Glutamatergic neuron (in vitro differentiated cells): ENCODE measurements at places on chromosomes 1 and 21. TPM values are rescaled to one million over a fixed set of nuclear protein-coding genes. Genes with fewer than 3 reads are reported as not detected.

The LCE1A gene
- not detected for total RNA-seq

The NECTIN4 gene
- 0.39 TPM for total RNA-seq

The APH1A gene
- total RNA-seq = 94.2 TPM

The UTS2 gene
- not detected for total RNA-seq

DNA sequence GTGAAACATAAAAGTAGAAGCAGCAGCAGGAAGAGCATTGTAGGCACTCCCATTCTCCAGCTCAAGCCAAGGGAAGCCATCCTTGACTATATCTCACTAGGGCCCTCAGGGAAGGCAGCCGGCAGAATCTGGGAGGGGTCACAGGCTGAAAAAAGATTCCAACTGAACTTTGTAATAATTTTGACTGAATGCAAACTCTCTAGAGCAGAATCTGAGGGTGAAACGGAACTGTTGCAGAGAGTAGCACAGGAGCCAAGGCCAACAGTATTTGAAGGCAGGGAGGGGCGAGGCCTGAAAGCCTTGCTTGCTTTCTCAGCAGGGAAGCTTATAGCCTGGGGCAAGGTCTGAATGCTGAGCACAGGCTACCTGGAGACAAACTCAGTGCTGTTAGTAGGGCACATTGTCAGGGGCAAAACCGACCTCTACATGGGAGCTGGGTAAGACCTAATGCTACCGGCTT lies 180.6 kb downstream of the COL24A1 start:
- no peak for DNase-seq
- H3K4me3 ChIP-seq = no peak overlapping the region
- H3K27me3 ChIP-seq = no peaks in the 10 kb centered on the region
- no peaks in the 10 kb centered on the region for H3K4me1 ChIP-seq
- H3K27ac ChIP-seq = no peak overlapping the region
- no peaks in the 10 kb centered on the region for H3K36me3 ChIP-seq

DNA sequence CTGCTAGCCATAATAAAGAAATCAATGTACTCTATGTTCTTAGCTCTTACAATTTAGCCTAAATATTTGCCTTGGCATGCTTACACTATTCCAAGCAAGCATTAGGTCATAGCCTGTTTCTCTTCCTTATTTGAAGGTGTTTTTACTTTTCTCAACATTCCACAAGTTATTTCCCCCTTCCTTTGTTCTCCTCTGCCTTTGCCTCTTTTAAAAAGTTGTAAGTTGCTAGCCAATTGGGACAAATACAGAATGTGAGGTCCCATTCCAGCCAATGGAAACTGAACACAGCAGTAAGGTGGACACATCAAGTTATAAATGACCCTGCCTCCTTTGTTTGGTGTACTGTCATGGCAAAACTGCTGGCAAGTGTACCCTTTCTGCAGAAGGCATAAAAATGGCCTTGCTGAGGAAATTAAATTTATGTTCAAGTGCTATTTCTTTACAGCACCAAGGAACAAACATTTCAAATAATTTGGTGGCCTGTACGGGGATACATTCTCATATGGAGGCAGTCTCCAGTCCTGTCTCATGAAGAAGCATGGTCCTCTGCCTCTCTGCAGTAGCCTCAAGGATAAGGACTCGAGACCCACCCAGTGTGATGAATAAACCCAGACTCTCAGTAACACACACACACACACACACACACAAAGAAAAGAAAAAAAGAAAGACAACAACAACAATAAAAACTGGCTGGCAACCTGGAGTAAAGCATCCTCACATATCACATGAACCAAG lies 28.8 kb upstream of the FMO1 start:
- no peaks in the 10 kb centered on the region for H3K36me3 ChIP-seq
- H3K4me3 ChIP-seq = no peak overlapping the region
- peaks cover 6% of the 10 kb centered on the region for H3K27me3 ChIP-seq

DNA sequence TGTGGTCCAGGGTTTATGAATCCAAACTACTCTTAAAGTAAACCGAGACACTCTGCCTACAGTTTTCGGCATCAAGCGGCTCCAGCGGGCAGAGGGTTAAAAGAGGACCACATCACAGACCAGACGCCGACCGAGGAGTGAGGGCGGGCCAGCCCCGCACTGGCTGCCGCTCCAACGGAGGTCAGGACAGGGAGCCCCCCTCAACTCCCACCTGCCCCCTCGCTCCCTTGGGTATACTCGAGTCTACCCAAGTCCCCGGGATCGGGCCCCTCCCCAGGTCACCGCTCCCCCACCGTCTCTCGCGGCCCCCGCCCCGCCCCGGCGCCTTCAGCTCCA lies 312 bp downstream of the ARNT start:
- H3K4me1 ChIP-seq = peaks cover 9% of the 10 kb centered on the region
- peaks cover 2% of the 10 kb centered on the region for H3K27me3 ChIP-seq
- no peaks in the 10 kb centered on the region for H3K36me3 ChIP-seq
- H3K27ac ChIP-seq = peak overlapping the region; percentile 96
- DNase-seq = peak; percentile 88
- peak overlapping the region; percentile 94 for H3K4me3 ChIP-seq

DNA sequence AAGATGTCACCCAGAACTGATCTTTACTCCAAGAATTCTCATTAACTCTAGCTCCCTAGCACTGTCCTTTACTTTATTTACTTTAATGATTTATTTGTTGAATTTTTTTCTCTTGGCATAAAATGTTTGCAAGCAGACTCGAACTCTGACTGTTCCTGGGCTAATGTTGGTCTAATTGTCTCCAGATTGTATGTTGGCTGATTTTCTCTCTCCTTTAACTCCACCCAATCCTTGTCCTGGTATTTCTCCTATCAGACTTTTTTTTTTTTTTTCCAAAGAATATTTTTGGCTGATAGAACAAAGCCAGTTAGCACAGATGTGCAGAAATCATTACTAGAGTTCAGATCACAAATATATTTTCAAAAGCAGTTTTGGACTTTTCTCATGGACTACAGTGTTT lies 82.6 kb downstream of the ATF6 start:
- no peak overlapping the region for H3K27ac ChIP-seq
- no peaks in the 10 kb centered on the region for H3K4me1 ChIP-seq
- no peaks in the 10 kb centered on the region for H3K36me3 ChIP-seq
- no peaks in the 10 kb centered on the region for H3K27me3 ChIP-seq
- no peak overlapping the region for H3K4me3 ChIP-seq

- DNase-seq = no peak
- H3K36me3 ChIP-seq = no peaks in the 10 kb centered on the region
- H3K27ac ChIP-seq = no peak overlapping the region
Observed at GRCh38 chr1:162456323-162456722, 41.3 kb upstream of the UHMK1 start.

DNA sequence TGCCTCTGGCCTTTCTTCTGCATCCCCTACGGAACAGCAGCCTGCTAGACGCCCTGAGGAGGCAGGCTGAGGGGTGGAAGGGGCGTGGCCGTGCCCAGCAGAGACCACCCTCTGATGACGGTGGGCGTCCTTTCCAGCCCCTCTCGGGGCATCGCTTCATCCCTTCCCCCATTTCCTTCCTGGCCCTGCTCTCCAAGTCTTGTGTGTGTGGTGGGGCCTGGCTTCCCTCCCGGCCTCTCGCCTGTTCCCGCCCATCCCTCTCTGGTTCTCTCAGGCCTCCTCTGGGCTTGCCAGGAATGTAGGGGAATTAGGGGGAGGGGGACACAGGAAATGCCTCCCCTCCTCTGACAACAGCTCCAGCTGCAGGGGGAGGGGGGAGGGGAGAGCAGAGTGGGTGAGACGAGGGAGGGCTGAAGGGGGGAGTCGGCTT lies 51.1 kb downstream of the SKI start:
- H3K27ac ChIP-seq = peak overlapping the region; percentile 82
- H3K4me3 ChIP-seq = peak overlapping the region; percentile 61
- H3K27me3 ChIP-seq = peaks cover 6% of the 10 kb centered on the region
- peak; percentile 49 for DNase-seq
- H3K4me1 ChIP-seq = peaks cover 40% of the 10 kb centered on the region
- H3K36me3 ChIP-seq = no peaks in the 10 kb centered on the region

- H3K4me1 ChIP-seq = no peaks in the 10 kb centered on the region
- no peak overlapping the region for H3K27ac ChIP-seq
- H3K27me3 ChIP-seq = no peaks in the 10 kb centered on the region
- no peaks in the 10 kb centered on the region for H3K36me3 ChIP-seq
- H3K4me3 ChIP-seq = no peak overlapping the region
- no peak for DNase-seq
Observed at GRCh38 chr1:58943776-58944175, 159.9 kb upstream of the JUN start.

GRCh38 chr1:193807208-193807607 lies 620.8 kb upstream of the B3GALT2 start:
- H3K4me3 ChIP-seq = no peak overlapping the region
- DNase-seq = no peak
- H3K27me3 ChIP-seq = no peaks in the 10 kb centered on the region
- no peaks in the 10 kb centered on the region for H3K36me3 ChIP-seq
- no peak overlapping the region for H3K27ac ChIP-seq
- H3K4me1 ChIP-seq = no peaks in the 10 kb centered on the region

DNA sequence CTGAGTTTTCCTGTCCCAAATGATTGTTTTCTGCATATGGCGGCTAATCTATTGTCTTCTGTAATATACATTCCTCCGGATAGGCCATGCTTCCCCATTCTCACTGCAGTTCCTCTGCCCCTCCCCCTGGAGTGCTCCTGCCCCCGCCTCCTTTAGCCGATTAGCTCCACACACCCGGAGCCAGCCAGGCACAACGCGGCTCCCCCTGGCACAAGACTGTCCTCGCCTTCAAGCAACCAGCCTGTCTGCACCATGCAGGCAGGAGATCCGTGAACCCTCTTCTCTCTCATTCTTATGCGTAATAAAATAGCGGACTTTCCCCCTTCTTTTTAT lies 18.0 kb downstream of the SERTAD4 start:
- peak; percentile 63 for DNase-seq
- peaks cover 6% of the 10 kb centered on the region for H3K27me3 ChIP-seq
- H3K36me3 ChIP-seq = peaks cover 4% of the 10 kb centered on the region
- H3K27ac ChIP-seq = peak overlapping the region; percentile 91
- H3K4me1 ChIP-seq = peaks cover 13% of the 10 kb centered on the region
- H3K4me3 ChIP-seq = peak overlapping the region; percentile 85

DNA sequence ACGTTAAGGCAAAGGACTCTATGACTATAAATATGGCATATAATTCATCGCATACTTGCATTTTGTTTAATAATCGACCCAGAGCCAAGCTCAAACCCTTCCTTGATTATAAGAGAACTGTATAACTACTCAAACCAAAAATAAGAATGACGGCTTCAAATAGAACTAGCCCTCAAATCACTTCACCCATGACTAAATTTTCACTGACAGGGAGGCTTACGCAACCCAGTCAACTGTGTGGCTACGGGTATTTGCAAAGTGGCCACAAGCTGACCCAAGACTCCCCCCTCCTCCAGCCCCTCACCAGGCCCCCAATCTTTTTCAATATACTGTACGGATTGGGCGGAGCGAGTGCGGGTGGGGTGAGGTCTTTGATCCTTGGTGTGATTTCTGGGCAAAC lies 268.3 kb downstream of the ASTN1 start:
- H3K27me3 ChIP-seq = no peaks in the 10 kb centered on the region
- peaks cover 9% of the 10 kb centered on the region for H3K4me1 ChIP-seq
- DNase-seq = no peak
- no peak overlapping the region for H3K27ac ChIP-seq

DNA sequence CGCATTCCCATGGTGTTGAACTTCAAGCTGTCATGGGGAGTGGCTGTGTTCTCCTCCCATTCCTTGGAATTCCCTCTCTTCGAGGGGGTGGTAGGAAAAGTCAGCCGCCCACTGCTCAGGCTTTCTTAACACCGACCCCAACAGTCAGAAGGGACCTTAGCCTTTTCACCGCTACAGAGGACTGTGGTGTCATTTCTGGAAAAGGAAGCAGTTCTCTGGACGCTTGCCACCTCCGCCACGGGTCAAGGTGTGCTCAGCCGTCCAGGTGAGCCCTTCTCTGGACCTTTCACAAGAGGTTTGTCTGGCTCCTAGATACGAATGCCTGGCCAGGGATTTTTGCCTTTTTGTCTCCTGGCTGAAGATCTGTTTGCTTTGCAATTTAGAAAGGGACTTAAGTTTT lies 31.8 kb downstream of the CLIC6 start:
- no peak overlapping the region for H3K27ac ChIP-seq
- DNase-seq = no peak
- H3K27me3 ChIP-seq = peaks cover 2% of the 10 kb centered on the region

DNA sequence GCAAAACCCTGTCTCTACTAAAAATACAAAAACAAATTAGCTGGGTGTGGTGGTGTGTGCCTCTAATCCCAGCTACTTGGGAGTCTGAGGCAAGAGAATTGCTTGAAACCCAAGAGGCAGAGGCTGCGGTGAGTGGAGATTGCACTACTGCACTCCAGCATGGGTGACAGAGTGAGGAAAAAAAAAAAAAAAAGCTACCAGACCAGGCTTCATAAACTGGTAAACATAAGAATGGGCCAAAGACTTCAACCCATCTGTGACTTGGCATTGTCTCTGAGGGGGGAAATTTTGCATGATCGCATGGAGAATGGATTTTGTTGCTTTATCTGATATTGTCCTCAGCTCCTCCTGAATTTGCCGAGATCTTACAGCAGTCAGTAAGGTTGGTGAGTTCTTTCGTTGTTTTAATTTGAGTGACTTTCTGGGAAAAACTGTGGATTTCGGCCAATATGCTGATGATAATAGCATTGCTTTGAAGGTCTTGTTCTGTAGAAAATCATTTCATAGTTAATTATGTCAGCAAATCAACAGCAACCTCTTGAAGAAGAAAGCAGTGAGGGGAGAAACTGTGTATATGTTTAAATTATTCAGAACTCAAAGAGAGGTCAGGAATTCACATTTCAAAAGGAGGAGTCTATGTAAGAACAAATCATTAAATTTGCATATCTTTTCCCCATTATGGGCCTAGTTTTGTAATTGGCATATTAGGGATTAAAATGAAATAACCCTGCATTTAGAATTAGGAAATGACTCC lies 13.1 kb downstream of the FGGY start:
- DNase-seq = no peak
- no peak overlapping the region for H3K27ac ChIP-seq
- H3K4me3 ChIP-seq = no peak overlapping the region
- H3K36me3 ChIP-seq = peaks cover 10% of the 10 kb centered on the region
- H3K4me1 ChIP-seq = no peaks in the 10 kb centered on the region
